Activated CD8-positive, alpha-beta memory T cell treated with anti-CD3 and anti-CD28 coated beads, Interleukin-2, amount 50 U/mL, for 4 hours (primary cell): ENCODE measurements at places on chromosomes 3 and 15.

- no peak for DNase-seq
These were observed 58.3 kb downstream of the LRIG1 start for GRCh38 chr3:66442254-66443117.

GRCh38 chr3:117853923-117854668, 1144.5 kb downstream of the TUSC7 start:
- no peak for DNase-seq

DNA sequence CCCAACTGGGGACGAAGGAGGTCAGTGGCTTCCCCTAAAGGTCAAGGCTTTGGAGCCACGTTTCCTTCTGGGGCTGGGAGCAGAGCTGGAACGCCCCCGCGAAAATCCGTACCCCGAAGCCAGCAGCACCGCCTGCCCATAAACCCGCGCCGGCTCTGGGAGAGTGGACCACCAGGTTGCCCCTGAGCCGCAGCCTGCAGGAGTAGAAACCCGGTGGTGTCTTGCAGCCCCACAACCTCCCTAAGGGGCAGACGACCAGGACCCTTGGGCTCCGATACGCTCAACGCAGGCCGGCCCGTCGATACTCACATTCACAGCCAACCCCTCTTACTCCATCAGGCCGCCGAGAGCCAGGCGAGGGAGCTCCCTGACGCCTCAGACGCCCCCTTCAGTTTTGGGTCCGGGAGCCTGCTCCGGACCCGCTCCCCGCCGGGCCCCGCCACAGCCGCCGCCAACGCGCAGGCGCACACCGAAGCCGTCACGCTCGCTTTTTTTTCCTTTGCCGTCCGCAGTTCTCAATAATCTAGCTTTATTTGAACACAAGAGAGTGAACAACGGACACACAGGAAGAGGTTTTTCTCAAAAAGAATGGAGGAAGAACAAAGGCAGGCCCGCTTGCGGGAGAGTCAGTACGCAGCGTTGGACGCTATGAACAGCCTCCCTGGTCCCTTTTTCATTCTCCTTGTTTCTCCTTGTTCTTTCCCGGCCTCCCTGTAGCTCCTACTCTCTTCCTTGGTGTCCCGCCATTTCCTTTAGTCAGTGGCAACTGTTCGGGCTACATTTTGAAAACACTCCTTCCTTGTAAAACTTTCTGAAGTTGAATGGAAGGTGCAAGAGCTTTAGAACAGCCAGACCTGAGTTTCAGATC, at the start of gene ZNF106:
TSS of gene ZNF106 (minus strand) at position 471 of the 868 bp plus-strand sequence. CDS start 18,852 bp downstream, outside the sequence.
- peak; percentile 82 for DNase-seq

DNA sequence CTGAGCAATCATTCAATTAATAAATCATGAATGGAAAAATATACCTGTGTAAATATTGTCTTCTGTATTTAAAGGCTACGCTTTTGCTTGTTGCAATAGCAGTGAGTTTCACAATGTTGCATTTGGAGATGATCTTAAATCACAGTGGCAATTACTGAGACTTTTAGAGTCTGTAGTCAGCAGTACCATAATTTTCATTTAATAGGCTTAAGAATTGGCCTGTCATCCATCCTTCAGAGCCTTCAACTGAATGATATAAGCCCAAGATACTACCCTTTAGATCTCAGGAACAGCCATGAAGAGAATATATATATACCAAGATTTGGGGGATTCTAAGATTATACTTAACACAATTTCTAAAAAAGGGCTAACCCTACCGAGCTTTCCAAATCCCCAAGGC, 458.1 kb downstream of the GBE1 start:
- no peak for DNase-seq

DNA sequence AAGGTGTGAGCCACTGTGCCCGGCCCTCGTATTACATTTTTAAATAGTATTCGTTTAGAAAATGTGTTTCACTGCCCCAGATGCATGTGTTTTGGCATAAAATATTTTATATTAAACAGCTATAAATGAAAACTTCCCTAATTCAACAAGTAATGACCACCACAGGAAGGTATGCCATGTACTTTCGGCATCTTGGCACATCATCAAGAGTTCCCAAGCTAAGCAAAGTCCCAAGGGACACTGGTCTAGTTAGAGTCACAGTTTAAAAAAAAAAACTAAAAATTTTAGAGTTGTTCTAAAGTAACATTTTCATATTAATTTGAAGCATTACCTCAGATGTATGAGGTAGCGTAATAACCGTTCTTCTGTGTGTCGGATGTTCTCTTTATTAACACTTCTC, 15.6 kb upstream of the ARPP19 start:
- DNase-seq = no peak

DNA sequence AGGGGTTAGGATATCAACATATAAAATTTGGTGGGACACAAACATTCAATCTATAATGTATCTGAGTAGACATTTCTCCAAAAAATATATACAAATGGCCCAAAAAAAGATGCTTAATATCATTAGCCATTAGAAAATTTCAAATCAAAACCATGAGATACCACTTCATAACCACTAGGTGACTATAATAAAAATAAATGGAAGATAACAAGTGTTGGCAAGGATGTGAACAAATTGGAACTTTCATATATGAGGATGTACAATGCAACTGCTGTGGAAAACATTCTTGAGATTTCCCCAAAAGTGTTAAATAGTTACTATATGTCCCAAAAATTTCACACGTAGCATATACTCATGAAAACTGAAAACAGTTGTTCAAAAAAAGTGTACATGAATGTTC, 36.5 kb upstream of the WNT7A start:
- no peak for DNase-seq

- DNase-seq = no peak
These were observed 17.1 kb downstream of the ADCY5 start for GRCh38 chr3:123431658-123432324.

DNA sequence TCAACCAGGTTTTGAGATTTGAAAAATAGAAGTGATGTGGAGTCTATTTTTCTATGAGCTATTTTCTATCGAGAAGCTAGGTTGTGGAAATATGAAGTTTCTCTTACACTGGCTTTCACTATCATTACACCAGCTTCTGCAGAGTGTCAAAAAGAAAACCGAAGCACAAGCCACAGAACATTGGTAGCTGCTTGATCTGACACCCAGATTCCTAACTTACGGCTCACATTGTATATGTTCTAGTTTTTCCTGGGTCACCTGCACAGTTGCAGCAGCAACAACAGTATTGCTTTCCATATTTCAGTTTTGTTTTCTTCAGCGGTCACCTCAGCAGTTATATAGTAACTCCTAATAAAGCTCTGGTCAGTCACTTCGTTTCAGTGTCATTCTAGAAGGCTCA, 790.1 kb downstream of the PLOD2 start:
- no peak for DNase-seq

DNA sequence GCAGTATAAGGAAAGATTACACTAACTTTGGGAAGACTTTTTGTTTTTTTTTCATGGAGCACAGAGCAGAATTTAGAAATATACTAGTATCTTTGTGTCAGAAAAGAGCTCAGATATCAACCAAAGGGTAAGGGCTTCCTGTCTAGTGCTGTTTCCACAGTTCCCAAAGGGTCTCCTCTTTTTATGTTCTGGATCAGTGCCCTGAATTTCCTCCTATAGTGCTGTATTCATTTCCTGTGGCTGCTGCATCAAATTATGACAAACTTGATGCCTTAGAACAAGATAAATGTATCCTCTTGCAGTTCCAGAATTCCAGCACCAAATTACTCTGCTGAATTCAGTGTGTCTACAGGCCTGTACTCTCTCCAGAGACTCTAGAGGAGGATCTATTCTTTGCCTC, 219.8 kb upstream of the THRB start:
- DNase-seq = no peak

- DNase-seq = no peak
These were observed 86.9 kb downstream of the ATP10A start for GRCh38 chr15:25776071-25776746.

GRCh38 chr3:136899622-136900158, 37.7 kb downstream of the NCK1 start:
- DNase-seq = no peak

GRCh38 chr3:12946649-12947316, 105.4 kb upstream of the RPL32 start:
- DNase-seq = no peak

DNA sequence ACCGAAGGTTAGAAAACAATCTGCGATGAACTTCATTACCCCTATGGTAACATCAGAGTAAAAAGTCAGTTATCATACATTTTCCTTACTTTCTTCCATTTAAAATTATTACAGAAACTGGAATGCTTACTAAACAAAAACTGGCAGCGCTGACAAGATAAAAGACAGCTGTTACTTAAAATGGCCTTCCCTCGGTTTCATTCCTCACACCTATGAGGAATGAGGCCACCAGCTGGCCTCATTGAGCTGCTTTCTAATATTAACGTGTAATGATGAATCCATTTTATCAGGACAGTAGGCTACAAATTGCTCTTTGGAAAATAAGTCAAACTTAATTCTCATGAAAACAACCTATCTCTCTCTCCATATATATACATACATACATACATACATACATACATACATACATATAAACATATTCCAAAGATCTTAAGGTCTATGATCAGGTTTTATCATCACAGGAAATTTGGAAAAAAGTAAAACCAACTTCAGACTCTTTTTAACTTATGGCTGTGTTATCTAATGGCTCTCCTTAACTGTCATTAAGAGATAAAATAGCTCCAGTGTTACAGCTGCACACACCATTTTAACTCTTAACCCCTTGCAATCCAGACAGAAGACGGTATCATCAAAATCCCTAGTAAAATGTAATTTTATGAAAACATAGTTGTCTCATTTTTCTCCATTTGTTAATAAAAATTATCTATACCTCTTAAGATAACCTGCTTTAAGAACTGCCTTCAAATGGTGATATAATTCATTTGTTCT, 5.2 kb downstream of the CCNL1 start:
- DNase-seq = no peak

DNA sequence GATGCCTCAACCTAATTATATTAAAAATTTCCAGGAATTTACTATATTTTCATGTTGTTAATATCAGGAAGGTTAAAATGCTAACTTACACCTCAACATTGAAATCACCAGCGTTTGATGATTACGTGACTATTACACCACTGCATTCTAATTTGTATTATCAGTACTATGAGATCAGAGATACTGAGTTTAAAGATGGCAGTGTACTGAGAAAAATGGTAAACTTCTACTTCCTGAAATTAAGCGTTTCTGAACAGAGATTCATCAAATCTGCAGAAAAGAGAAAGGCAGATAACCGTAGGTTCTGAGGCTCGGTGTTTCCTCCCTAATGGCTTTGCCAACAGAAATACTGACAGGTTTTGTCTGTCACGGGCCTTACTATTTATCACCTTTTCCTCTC, 69.9 kb downstream of the CRTC3 start:
- no peak for DNase-seq
